Calu3 (cell line): ENCODE measurements at places on chromosomes 13 and 19. TPM values are rescaled to one million over a fixed set of nuclear protein-coding genes. Genes with fewer than 3 reads are reported as not detected.
A peak's percentile ranks its signal among the peaks of the same experiment; 100 is the strongest.

DNA sequence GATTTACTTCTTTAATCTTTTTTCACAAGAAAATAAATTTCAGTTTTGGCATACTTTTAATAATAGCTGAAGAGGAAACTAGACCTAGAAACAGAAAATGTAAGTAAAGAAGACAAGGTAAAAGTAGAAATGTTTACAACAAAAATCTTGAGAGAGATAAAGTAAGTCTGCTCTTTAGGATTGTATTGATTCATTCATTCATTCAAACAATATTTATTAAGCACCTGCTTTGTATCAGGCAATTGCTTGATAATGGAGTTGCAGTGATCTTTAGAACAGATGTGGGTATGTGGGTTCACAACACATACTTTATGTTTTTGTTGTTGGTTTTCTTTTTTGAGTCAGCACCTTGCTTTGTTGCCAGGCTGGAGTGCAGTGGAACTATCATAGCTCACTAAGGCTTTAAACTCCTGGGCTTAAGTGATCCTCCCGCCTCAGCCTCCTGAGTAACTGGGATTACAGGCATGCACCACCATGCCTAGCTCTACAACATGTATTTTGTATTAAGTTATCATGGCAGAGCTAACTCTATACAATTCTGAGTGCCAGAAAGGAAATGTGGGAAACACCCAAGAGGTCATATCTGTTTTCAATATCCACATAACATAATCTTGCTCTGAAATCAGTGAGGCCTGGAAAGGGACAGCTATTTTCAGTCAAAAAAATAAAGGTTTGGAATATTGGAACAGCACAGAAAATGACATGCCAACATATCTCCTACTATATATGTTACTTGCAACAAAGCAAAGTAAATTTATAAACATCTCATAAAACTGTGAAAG, 8.8 kb upstream of the SPART start:
- H3K27me3 ChIP-seq: no peaks in the 10 kb centered on the region
- DNase-seq: no peak
- H3K4me3 ChIP-seq: no peak overlapping the region
- no peaks in the 10 kb centered on the region for H3K4me1 ChIP-seq

- no peak overlapping the region for H3K4me3 ChIP-seq
- H3K36me3 ChIP-seq: no peaks in the 10 kb centered on the region
- H3K27me3 ChIP-seq: peaks cover 46% of the 10 kb centered on the region
- no peaks in the 10 kb centered on the region for H3K4me1 ChIP-seq
Measured at GRCh38 chr19:41965106-41965505, 6.0 kb upstream of the RABAC1 start.

- H3K4me1 ChIP-seq: peaks cover 8% of the 10 kb centered on the region
- DNase-seq: peak; percentile 20
- H3K27me3 ChIP-seq: no peaks in the 10 kb centered on the region
- peak overlapping the region; percentile 77 for H3K27ac ChIP-seq
- H3K36me3 ChIP-seq: peaks cover 19% of the 10 kb centered on the region
Measured at GRCh38 chr19:44003461-44004009, 778 bp downstream of the ZNF230 start.

GRCh38 chr19:28075229-28075628, 1137.7 kb downstream of the UQCRFS1 start:
- no peaks in the 10 kb centered on the region for H3K36me3 ChIP-seq
- H3K4me3 ChIP-seq: no peak overlapping the region
- no peaks in the 10 kb centered on the region for H3K27me3 ChIP-seq
- DNase-seq: no peak

GRCh38 chr13:43543331-43543730, 243.4 kb downstream of the ENOX1 start:
- no peaks in the 10 kb centered on the region for H3K27me3 ChIP-seq
- H3K4me3 ChIP-seq: no peak overlapping the region
- no peaks in the 10 kb centered on the region for H3K4me1 ChIP-seq

DNA sequence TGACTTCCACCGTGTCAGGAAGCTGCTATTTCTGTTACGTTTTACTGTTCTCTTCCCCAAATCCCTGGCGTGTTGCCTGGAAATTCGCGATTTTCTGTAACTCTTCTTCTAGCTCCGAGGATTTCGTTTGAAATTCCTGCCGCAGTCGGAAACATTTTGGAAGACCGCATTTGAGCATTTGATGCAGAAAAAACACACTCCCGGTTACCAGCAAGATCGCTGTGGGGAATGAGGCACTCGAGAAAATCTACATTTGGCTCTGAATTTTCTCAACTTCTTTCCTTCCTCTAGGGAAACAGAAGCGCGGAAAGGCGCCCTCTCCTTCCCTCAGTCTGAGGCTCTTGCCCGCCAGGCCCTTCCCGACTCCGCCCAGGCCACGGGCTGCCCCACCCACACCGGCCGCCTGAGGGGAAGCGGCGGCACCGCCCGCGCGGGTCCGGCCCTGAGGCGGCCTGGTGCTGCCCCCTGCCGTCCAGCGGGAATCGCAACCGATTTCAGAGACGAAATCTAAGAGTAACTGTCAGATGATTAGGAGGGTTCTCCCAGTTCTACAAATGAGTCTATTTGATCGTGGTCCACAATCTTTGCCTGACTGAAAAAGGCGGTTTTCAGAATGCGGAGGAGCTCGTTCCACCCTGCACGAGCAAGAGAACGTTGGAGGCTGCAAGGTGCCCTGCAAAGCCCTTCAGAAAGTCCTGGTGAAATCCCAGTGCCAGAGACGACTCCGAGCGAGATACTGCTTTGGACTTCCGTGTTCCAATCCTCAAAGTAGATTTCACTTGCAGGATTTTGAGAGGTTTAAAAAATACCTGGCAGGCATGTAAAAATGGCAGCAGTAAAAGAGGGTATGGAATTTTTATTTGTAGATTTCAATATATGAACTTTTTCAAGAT, 18.4 kb upstream of the TUBGCP3 start:
- H3K4me3 ChIP-seq: peak overlapping the region; percentile 44
- no peaks in the 10 kb centered on the region for H3K27me3 ChIP-seq
- no peaks in the 10 kb centered on the region for H3K36me3 ChIP-seq
- no peaks in the 10 kb centered on the region for H3K4me1 ChIP-seq
- DNase-seq: peak; percentile 82
- H3K27ac ChIP-seq: no peak overlapping the region

DNA sequence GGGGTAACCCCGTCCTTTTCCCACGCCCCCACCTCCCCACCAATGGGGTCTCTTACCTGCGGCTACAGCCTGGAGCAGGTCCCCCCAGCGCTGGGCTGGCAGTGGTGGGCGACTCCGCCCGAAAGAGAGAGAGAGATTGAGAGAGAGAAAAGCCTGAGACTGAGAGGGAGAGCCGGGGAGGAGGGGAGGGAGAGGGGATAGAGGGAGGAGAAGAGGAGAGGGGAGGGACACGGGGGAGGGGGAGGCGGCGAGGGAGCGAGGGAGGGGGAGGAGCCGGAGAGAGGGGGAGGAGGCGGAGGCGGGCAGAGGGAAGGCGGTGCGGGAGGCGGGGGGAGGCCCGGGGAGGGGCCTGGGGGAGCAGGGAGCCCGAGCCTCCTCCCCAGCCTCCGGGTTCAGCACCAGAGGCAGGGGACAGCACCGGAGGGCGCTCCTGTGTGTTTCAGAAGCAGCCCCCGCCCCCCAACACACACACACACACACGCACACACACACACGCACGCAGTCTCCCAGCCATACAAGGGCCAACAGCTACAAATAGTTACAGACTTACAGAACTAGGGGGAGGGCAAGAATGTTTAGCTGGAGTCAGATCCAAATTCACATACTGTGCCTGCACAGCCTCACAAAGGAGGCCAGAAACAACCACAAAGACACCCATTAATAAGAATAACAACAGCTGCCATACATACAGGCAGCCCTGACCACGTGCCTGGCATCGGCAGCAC, at the start of gene SLC8A2:
SLC8A2 (minus strand) TSS at position 161 of the 725 bp plus-strand sequence. CDS start 5,490 bp downstream, outside the sequence.
- peaks cover 9% of the 10 kb centered on the region for H3K4me1 ChIP-seq
- H3K36me3 ChIP-seq: peaks cover 4% of the 10 kb centered on the region
- peak; percentile 72 for DNase-seq
- H3K27me3 ChIP-seq: peaks cover 68% of the 10 kb centered on the region
- peak within 1 kb of the TSS; percentile 1 for H3K27ac ChIP-seq

- no peak overlapping the region for H3K4me3 ChIP-seq
- peaks cover 100% of the 10 kb centered on the region for H3K27me3 ChIP-seq
- H3K36me3 ChIP-seq: peaks cover 12% of the 10 kb centered on the region
- DNase-seq: no peak
- H3K4me1 ChIP-seq: peaks cover 30% of the 10 kb centered on the region
- H3K27ac ChIP-seq: no peak overlapping the region
Measured at GRCh38 chr19:47416643-47416985, 2.7 kb downstream of the MEIS3 start.

GRCh38 chr13:29497137-29497654, 98.3 kb downstream of the SLC7A1 start:
- H3K4me3 ChIP-seq: no peak overlapping the region
- H3K36me3 ChIP-seq: no peaks in the 10 kb centered on the region
- H3K27ac ChIP-seq: no peak overlapping the region
- peaks cover 34% of the 10 kb centered on the region for H3K27me3 ChIP-seq

DNA sequence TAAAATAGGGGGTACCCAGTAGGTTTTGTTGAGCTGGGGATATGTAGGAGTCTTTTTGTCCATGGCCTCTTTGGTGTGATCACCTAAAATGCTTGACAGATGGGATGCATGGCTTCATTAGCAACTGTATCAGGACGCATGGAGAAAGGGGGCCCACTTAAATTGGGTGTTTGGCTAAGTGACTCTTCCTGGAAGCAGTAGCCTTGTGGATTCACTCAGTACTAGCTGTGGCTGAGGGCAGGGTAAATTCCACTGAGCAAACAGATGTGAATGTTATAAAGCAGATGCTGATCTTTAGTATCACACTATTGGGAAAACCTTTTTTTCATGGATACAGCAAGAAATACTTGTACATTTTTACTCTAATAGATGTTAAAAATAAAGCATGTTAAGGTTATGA, 140.0 kb downstream of the FGF14 start:
- H3K4me3 ChIP-seq: no peak overlapping the region
- H3K36me3 ChIP-seq: no peaks in the 10 kb centered on the region
- H3K4me1 ChIP-seq: no peaks in the 10 kb centered on the region
- H3K27me3 ChIP-seq: peaks cover 18% of the 10 kb centered on the region

DNA sequence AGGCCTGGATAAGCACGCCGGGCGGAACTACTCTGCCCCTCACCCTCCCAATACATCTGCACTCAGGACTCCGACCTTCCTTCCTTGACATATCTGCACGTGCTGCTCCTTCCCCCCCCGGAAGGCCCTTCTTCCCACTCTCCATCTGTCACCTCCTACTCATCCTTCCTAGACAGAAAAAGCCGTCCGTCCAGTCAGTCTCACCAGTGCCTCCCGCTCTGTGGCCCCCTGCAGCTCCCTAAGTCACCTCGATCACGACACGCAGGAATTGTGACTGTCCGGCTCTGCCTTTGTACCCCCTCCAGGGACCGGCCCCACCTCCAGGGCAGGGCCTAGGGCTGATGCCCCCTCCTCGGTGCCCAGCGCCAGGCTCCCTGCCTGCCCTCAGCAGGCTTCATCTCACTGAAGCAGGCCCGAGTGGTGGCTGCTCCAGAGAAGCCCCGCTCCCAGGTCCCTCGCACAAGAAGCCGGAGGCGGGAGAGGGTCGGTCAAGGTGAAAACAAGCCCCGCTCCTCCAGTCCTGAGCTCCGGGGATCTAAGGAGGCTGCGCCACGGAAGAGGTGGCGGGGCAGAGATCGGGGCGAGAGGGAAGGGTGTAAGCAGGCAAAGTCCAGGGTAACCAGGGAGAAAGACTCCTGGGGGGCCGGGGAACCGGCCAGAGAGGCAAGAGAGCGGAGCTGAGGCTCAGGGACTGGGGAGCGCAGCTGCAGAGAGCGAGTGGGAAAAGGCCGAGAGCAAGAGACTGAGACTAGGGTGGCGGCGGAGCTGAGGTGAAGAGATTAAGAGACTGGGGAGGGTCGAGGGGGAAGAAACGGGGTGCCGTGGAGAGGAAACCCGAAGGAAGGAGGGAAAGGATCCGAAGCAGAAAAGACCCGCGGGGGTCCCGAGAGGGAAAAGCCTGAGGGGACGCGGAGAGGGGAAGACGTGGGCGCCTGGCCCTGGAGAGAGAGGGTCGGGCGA, 1.1 kb downstream of the PPP6R1 start:
- DNase-seq: no peak
- H3K4me1 ChIP-seq: peaks cover 32% of the 10 kb centered on the region
- no peaks in the 10 kb centered on the region for H3K27me3 ChIP-seq
- peak overlapping the region; percentile 92 for H3K27ac ChIP-seq
- peak overlapping the region; percentile 96 for H3K4me3 ChIP-seq

DNA sequence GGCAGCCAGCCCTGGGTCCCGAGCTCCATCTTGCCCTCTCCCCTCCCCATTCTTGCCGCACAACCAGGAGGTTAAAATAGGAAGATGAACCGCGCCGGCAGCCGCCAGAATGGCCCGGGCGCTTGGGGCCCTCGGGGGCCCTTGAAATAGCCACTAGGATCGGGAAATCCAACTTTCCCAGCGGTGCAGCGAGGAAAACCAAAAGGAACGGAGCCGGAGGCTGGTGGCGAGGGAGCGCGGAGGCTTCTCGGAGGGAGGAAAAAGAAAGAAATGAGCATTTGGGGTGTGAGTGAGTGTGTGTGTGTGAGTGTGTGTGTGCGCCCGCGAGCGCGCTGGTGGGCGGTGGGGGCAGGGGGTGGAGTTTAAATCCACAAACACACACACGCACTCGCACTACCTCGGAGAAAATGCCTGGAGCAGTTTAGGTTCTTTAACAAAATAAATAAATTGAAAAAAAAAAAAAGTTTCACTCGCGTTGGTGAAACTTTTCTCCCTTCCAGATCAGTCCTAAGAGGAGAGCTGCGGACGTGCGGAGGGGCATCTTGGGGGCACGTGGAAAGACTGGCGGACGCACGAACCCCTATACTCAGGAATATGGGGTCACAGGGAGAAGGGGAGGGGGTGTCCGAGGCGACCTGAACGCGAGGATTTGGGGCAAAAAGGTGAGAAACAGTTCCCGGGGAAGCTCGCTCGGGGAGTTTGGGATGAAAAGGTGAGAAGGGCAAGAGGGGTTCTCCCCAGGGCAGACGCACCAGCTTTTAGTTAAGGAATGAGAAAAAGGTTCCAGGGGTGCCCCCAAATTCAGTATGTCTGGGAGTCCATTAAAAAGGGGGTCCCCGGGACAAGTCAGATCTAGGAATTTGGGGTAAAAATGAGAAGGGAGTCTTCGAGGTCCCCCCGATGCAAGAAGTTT, 1.3 kb downstream of the RFX2 start:
- no peaks in the 10 kb centered on the region for H3K27me3 ChIP-seq
- H3K36me3 ChIP-seq: peaks cover 31% of the 10 kb centered on the region
- peak overlapping the region; percentile 75 for H3K27ac ChIP-seq
- peak; percentile 24 for DNase-seq

DNA sequence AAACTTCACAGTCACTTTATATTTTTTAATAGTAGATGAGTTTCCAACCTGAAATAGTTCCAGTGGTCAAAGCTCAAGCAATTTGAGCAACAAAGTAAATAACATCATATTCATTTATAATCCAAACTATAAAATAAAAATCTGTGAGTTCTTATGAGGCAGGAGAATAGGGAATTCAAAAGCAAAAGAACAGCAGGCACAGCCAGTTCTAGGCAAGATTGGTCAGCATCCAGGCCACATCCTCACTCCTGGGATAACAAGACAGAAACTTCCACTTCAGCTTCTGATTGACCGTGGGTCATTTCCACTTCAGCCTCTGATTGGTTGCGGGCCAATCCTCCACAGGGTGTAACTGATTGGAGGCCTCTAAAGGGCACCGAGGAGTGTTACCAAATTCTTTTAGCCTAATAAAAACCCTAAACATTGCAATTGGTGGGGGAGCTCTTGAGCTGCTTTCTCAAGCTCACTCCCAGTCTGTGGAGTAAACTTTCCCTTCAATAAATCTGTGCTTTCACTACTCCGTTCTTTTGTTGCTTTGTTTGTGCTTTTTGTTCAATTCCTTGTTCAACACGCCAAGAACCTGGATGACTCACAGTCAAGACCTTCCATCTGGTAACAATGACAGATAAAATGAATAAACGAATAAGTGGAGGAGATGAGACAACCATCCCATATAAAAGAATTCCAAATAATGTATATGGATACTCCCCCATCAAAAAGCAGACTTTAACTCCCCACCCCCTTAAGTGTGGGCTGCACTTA, 42.6 kb upstream of the AMER2 start:
- no peak overlapping the region for H3K27ac ChIP-seq
- no peaks in the 10 kb centered on the region for H3K4me1 ChIP-seq

The CNN2 gene
- 135 and 151 TPM in 2 replicates for total RNA-seq

The ARL11 gene
- not detected in 2 replicates for total RNA-seq

The UBE2L5 gene
- not detected in 2 replicates for total RNA-seq
